ENCODE measurements at places on chromosomes 5 and 9.

- no peak for DNase-seq
Observed at GRCh38 chr5:10875201-10875768, 114.3 kb upstream of the DAP start.

DNA sequence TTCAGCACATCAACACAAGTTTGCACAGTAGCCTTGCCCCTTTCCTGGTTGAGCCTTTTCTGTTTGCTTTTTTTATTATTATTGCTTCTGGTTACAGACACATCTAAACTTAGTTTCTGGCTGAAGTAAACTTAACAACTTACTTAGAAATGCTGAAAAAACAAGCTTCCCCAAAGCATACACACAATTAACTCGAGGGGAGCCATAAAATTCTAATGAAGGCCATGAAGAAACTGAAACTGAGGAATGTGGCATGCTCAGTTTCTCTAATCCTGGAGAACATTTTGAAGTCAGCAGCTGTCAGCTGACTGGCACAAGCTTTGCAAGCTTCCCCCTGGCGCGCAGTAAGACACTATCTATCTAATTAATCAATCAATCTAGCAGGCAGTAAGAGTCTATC, 3.7 kb downstream of the MYO10 start:
- DNase-seq = no peak

DNA sequence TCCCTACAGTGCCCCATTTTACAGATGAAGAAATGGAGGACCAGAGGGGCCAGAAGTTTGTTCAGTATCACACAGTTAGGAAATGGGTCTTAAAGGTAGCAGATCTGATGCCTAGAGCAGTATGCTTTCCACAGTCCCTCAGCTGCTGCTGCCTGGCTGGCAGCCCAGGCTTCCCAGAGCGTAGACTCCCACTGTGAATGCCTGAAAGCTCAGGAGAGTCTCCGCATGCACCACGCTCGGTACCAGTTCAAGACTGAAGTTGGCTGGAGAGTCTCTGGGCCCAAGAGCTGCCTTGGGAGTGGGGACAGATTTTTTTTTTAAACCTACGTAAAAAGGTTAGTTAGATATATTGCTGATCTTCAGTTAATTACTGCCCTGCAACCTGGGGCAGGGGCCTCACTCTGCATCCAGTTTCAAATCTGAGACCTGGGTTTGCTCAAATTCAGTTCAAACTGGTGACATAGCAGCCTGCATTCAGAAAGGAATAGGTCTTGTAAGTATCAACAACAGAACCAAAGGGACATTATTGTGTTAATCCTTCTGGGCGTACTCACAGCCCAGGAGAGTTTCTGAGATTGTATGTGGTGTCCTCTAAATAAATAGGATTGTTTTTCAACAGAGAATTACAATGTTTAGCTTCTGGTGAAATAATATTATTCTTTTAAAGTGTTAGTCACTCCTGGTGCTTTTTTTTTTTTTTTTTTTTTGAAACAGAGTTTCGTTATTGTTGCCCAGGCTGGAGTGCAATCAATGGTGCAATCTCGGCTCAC, 8.3 kb downstream of the NANS start:
- no peak for DNase-seq

DNA sequence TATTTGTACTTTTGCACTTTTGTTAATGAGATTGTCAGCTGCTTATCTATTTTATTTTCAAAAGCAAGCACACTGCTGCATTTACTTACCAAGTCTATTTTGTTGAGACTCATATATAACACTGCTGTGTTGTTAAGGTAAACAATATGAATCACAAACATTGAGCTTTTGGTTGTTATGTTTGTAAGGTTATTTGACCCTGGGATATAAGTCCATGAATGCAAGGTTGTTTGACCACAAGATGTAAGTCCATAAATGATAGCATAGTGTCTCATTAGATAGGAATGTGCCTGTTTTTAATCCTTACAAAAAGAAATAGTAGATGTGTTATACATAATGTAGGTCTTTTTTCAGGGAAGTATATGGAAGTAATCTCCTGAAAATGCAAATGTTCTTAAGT, 845.9 kb downstream of the CDH9 start:
- DNase-seq = no peak

DNA sequence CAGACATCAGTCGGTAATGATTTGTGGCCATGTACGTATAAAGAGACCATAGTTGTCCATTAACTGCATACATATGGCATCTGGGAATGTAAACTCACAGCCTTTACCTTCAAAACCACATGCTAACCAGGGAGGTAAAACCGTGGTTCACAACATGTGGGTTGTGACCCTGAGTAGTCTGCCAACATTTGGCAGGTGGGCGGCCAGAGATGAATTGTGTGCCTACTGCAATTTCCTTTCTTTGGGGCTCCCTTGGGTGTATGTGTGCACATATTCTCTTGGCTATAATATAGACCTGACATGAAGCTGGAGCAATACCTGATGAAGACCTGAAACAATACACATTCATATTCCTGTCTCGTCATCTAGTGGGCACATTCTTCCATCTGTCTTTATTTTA, 396.0 kb downstream of the MLLT3 start:
- no peak for DNase-seq

DNA sequence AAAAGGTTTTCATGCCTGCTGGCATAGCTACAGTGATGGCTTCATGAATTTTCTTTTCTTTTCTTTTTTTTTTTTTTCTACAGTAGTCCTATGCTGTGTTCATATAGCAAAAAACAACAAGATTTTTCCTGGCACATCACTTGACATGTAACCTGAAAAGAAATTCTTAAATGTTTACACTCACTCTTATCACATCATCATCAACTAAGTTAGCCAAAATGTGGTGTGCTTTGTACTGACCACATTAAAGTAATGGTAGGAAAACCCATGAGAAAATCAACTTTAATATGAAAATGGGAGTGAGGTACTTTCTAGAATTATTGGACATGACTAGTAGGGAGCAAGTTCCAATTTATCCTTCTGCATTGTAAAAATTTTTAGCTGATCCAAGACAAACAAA, 146.7 kb downstream of the SSBP2 start:
- no peak for DNase-seq

DNA sequence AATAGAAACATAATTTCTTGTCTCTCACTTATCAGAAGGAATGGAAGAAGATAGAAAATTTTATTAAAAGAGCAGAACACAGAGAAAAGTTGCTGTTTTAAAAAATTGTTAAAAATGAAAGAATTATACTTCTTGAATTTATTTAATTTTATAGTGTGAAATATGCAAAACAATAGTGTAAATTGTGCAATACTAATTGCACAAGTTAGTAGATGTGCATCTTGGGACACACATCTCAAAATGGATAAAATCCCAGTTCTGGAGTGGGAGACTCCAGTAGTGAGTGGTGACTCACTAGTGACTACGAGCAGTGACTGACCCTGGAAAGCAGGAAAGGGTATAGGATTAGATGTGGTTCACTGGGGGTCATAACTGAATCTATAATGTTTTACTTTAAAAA, 223.2 kb downstream of the MSX2 start:
- no peak for DNase-seq

GRCh38 chr9:2755285-2755684, 38.0 kb downstream of the KCNV2 start:
- DNase-seq = no peak

- DNase-seq = peak; percentile 51
Observed at GRCh38 chr5:16740811-16741392, 124.1 kb upstream of the RETREG1 start.

GRCh38 chr9:37300620-37301019, 121.9 kb upstream of the GRHPR start:
- no peak for DNase-seq

DNA sequence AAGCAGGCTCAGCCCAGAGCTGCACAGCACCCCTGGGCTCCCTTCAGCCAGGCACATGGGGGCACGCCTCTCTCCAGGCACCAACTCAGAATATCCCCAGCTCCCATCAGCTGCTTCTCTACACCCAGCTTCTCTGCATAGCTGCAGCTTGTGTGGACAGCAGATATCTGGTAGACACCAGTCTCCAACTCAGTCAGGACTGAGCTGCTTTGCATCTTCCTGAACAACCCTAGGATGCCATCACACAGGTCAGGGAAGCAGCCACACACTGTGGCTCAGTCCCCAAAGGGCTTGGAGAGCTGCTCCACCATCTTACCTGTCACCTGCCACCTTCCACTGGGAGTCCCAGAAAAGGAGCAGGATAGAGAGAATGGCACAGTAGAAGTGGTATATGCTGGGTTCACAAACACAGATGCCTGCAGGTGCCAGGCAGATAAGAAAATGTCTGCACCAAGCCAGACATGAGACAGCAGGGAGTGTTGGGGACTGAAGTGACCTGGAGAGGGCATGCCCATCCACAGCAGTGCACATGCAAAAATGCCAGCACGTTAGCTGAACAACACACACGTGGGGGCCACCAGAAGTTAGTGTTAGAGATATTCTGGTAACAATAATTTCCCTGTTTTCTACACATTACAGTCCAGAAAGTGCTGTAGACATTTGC, 42.0 kb downstream of the THBS4 start:
- no peak for DNase-seq

DNA sequence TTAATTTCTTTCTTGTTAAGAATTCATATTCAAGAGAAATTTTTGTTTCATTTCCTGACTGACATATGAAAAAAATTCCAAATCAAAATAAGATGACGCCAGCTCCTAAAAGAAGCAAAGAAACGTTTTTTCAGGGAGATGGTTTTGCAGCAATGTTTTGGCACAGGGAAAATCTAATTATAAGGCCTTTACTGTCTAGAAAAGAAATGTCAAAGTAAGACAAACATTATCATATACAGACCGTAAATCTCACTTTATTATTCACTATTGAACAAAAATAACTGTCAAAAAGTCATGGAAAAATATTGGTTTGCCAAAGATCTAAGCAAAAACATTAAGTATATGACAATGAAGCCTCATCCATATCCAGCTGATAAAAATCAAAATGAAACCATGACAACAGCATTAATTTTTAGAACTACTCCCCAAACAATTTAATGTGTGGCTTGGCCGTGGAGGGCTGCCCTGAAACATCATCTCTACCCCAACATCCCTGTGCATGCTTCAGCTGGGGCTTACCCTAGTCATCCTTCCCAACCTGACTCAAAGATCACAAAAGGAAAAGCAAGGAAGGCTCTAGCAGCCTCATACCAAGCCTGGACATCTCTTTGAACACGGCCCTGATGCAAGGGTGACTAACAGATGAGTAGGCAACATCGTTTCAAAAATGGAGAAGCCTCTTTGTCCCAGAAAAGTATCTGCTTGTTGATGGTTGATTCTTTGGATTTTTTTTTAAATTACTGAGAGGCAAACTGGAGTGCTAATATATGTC, 95.6 kb downstream of the ARSB start:
- no peak for DNase-seq

- no peak for DNase-seq
Observed at GRCh38 chr5:157535042-157535865, 40.3 kb downstream of the ADAM19 start.

GRCh38 chr5:128763321-128763720, 202.0 kb upstream of the SLC27A6 start:
- DNase-seq = no peak

- no peak for DNase-seq
Observed at GRCh38 chr5:6159832-6160430, 218.4 kb downstream of the MED10 start.

DNA sequence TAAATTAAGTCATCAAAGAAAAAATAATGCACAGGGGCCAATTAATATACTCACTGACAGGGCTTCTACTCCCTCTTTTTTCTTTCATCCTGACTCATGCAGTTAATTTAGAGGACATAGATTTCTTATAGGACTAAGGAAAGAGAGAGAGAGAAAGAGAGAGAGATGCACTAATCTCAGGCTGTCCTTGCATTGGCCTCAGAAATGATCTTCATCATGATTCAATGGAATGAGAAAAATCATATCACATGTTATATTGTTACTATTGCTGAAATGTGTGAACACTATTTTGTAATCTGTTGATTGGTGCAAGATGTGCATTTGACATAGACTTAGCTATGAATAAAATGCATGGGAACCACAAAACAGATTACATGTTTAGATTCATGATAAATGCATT, 608.3 kb upstream of the NUDT12 start:
- no peak for DNase-seq

DNA sequence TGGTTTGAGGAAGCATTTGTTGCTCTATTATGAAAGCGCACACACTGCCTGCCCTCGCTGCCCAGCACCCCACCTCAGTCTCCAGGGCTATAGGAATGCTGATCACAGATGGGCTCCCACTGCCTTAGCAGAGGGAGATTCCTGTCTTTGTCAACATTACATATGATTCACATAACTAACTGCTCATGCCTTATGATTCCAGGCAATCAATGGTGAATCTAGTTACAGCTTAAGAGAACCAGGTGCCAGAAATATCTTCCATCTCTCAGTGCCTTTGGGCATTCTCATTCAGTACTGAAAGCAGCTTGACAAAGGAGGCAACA, 458.9 kb upstream of the C9orf72 start:
- no peak for DNase-seq

DNA sequence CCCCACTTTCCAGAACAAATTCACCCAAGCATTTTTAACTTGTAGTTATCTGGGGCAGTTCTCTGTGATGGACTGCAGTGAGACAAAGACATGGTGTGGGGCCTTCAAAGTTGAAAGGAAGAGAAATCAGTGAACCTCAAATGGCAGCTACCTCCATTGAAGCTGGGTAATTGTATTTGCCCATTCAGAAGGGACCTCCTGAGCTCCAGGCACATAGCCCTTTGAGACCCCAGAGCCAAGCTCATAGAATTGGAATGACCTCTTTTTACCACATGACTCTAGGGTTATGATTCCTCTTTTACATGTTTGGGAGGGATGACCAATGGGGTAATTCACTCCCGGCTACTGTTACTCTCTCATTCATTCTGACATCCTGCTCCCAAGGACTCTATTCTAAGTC, 368.4 kb upstream of the ITGA1 start:
- no peak for DNase-seq

DNA sequence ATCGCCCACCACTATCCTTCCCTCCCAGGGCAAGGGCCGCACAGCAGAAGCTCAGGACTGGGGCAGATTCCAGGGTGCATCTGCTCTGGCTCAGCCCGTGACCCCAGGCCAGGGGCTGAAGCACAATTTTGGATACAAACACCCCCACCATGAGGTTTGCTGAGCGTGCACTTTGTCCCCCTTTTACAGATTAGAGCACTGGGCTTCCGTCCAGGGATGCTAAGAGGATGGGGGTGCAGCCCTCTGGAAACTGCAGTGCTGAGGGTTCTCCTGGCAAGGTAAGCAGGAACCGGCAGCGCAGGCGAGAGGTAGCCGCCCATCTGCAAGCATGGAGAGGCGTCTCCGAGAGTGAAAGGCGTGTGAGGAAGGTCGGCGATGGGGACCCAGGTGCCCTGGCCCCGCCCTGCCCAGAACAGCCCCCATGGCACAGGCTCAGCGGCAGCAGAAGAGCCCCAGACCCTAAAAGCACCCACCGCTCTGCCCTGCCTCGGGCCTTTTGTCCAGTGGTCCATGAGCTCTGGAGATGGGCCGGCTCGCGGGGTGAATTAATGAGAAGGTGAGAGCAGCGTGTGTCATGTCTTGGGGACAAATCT, 54.5 kb upstream of the OLFM1 start:
- no peak for DNase-seq

DNA sequence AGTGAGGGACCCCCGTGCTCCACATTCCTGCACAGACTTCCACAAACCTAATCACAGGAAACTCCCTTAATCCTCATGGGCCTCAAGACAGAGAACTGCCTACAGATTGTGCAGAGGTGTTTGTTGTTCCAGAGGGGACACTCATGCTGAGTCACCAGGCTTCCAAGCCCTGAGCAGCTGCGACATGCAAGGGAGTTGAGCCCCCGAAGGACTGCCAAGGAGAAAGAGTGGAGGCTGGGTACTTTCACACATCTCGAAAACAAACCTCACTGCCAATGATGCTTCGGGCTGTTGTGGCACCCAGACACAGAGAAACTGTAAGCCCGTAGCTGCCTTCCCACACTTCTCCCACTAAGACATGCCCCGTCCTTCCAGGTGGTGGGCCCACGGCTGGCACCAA, 480.8 kb downstream of the CDH12 start:
- no peak for DNase-seq
